Activated CD4-positive, alpha-beta T cell treated with anti-CD3 and anti-CD28 coated beads for 24 hours (primary cell): ENCODE measurements at places on chromosomes 11 and 22.
A peak's percentile ranks its signal among the peaks of the same experiment; 100 is the strongest.

GRCh38 chr11:68398995-68399851 is 61.3 kb upstream of the PPP6R3 start:
- no peak for DNase-seq

DNA sequence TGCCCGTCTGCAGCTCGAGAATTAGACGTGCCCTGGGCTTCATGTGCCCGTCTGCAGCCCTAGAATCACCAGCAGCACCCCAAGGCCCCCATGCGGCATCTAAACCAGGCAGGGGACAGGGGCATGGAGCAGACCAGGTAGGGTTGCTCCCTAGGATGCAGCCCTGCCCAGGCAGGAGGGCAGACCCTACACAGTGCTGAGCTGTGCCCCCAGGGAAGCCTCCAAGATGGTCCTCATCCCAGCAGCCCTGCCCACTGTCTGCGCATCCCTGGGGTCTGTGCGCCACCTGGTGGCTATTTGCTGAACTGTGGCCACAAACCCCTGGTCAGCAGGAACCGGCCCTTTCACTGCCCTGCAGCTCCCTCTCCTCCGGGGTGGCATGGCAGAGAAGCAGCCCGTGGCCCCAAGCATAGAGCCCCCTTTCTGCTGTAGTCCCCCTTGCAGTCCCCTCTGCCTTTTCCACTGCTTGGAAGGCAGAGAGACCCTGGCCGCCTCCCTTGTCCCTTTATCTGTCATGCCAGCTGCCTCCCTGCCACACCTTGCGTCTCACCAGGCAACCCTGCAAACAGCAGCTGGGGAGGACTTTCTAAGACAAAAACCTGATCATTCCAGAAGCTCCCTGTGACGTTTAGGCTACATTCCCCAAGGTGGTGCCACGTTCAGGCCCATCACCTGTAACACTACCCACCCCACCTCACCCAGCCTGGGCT is 86.6 kb downstream of the KCNQ1 start:
- DNase-seq, result peak; percentile 58

DNA sequence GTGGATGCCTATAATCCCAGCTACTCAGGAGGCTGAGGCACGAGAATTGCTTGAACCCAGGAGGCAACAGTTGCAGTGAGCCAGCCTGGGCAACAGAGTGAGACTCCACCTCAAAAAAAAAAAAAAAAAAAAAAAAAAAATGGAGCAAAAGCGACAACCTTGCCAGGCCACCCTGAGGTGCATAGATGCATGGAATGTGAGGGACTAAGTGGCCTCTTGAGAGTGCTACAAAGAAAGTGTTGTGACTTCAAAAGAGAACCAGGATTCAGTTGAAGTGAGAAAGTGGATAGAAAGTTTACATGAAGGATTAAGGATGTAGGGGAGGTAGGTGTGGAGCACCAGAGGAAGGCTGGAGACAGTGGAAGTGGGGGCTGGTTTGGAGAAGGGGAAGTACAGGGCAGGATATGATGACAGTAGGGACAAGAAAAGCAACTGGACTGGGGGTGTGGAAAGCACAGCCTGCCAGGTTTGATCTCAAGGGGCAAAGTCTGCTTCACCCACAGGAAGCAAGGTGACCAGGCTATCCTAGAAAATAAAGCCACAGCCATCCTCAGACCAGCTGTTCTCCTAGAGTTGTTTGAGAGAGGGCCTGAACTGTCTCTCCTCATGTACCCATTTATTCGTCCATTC is 36.0 kb upstream of the OLFML1 start:
- no peak for DNase-seq

GRCh38 chr11:100978442-100978841 is 151.2 kb downstream of the PGR start:
- no peak for DNase-seq

DNA sequence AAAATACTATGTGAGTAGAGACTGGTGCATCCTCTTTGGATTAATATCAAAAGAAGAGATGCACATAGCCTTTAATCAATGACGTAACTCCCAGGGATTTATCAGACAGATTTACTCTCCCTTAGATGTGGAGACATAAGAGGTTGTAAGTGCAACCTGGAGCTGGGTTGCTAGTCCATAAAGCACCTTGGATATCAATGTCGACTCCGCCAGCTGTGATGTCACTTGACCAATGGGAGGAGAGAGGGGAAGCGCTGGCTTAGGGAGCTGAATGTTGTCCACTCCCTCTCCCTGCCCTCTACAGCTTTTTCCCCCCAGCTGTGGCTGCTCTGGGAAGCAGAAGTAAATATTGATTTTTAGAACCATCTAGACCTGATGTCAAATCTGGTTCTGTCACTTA is 28.9 kb upstream of the TMEM86A start:
- no peak for DNase-seq

DNA sequence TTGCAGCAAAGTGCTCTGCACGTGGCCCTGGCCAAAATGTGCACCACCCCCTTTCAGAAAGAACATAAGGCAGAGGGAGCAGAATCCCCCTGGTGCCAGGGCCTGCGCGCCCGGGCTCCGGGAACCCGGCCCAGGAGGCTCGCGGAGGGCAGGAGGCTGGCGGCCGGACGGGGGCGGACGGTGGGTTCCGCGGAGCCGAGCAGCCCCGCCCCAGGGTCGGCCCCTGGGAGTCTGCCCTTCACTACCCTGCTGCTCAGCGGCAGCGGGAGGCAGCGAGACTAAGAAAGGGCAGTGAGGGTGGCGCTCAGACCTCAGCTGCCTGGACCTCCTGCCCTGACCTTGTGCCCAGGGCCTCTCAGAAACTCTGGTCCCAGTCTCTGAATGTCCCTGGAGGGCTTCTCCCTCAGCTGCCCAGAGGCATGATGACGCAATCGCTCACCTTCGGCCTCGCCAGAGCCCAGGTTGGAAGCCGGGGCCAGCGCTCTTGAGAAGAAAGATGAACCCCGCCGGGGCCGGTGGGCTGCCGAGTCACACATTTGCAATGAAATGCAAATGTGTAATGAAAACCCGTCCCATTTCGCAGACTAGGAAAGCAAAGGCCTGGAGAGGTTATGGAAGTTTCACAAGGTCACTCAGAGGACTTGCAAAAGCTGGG is 1.1 kb upstream of the CLMP start:
- no peak for DNase-seq

DNA sequence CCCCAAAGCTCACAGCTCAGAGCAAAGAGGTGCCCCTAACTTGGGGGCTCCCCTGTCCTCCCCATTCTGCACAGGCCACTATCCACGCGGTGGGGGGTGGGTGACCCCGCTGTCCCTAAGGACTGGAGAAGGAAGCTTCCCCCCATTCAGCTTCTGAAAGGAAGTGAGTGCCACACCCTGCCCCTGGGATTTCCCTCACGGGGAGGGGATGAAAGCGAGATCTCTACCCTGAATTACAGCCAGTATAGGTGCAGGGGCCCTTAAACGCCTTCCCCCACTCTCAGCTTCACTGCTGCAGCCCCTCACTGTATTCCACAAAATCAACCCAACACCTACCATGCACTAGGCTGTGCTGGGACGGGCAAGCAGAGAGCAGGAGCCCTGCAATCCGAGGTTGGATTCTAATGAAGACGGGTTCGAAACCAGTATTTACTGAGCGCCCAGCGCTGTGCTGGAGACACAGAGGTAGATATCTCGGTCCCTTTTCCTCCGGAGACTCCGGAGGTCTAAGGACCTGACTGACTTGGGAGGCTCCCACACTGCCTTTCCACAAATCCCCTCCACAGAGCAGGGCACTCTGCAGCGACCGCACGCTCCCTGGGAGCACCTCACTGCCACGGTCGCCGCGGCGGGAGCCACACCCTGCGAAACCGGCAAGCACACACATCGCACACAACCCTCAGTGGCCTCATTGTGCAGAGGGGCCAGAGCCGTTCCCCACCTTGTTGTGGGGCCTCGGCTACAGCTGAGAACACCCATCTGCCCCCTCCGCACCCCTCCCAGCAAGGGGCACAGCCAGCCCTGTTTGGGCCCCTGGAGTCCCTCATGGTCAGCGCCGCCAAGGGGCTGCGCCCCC is 1.8 kb downstream of the AHNAK start:
- no peak for DNase-seq

DNA sequence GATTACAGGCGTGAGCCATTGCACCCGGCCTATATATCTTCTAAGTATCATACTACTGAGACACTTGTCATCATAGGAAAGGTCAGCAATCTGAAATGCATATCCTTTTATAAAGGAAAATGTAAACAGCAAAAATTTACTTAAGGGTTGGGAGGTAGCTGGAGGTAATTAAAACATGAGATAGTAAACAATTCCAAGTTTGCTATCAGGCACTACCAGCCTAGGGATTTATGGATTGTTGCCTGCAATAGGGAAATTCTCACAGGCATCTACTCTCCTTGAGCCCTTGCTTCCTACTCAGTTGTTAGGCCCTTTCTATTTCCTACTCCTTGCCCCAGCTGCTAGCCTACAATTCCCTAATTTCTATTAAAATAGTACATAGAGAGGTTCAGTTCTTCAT is 16.1 kb downstream of the PGR start:
- no peak for DNase-seq

GRCh38 chr11:123479048-123479837 is 49.2 kb downstream of the GRAMD1B start:
- no peak for DNase-seq

GRCh38 chr11:121574801-121575200 is 122.0 kb upstream of the SORL1-AS1 start:
- DNase-seq, result no peak

DNA sequence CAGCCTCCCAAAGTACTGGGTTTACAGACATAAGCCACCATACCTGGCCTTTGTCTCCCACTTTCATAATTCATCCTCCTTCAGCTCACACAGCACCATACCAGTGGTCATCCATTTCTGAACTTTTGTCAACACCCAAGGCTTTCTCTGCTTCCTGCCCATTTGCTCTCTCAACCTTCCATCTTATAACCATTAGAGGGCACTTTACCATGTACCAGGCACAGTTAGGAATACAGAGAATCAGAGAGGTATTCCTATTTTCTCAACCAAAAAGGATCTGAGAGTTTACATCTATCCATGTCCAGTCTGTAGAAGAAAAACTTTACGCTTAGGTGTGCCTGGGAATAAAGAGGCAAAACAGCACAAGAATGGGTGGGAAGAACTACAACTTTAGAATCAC is 397.6 kb downstream of the BUD13 start:
- no peak for DNase-seq

DNA sequence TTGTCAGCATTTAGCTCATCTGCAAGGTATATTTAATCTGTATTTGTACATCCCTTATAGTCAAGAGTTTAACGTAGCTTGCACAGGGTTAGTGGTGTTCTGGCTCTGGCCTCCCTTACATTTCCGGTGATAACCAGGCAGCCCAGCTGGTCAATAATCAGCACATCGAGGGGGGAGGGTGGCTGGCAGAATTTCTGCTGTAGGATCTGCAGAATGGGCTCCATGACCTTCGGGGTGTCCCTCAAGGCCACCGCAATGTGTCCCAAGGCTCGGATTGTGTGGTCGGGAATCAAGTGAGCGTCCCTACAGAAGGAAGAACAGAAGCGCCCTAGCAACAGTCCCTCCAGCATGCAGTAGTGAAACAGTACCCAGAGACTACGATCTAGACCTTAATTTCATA is 25.1 kb downstream of the SERPIND1 start:
- DNase-seq, result no peak

GRCh38 chr11:67367761-67368227 is 5.6 kb downstream of the CLCF1 start:
- DNase-seq, result no peak

GRCh38 chr11:8794677-8795103 is 112.1 kb downstream of the RPL27A start:
- no peak for DNase-seq

GRCh38 chr22:40739721-40740120 is 60.4 kb downstream of the MCHR1 start:
- DNase-seq, result no peak

GRCh38 chr11:91124363-91124762 is 901.5 kb upstream of the CHORDC1 start:
- no peak for DNase-seq

DNA sequence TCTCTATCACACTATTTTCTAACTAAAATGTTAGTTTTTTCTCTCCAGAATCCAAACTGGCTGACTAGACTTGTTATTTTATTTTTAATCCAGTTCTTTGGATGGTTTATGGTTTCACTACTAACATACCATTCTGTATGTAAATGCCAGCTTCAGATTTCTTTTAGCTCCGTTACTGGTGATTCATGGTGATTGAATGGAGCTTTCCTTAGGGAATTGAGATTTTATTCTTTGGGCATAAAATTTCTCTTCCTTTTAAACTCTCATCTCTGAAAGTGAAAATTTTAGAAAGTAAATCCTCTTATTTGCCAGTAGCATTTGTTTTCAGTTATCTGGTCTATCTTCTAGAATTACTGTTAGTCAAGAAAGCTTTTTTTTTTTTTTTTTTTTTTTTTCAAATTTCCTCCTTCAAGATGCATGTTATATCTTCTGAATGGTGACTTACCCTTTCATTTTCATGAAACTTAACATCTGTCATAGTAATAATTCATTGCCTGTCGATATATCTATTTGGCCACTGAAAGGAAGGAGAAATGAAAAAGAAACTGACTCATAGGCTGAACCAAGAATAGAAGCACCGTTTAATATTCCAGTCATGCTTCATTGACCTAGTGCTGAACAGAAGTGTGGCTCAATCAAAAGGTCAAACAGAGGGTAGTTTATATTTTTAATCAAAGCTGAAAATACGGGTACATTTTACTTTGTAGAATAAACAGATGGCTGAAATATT is 6.4 kb downstream of the ENDOD1 start:
- DNase-seq, result no peak

- peak; percentile 13 for DNase-seq
These were observed 1.1 kb upstream of the SLC35F2 start for GRCh38 chr11:107859459-107860239.

DNA sequence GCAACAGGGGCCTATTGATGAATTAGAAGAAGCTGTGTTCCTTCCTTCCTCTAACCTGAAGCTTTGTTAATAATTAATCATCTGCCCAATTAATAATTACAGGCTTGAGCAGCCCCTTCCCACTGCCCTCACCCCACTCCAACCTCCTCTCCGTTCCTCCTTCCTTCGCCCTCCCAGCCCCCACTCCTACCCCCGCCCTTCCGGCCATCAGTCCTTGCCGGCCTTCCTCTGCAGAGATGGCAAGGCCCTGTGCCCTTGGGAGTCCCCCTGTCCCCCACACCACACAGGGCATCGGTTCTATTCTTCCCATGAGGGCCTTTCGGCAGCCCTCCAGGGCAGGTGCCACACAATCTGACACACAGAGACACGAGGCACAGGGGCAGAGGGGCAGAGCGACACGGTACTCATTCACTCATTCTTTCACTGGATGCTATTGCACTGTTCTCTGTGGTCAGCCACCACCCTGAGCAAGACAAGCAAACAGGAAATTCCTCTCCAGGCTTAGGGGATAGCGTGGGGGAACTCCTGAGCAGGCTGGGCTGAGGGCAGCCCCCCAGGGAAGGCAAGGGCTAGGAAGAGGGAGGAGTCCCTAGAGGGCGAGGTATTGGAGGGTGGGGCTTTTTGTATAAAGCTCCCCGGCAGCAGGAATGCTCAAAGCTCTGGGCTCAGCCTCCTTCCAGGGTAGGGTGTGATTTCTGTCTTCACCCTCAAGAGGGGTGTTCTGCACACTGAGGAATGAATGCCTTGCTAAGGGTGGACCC is 14.7 kb downstream of the MGAT3 start:
- DNase-seq, result no peak

GRCh38 chr11:34915136-34916014 is 804 bp downstream of the APIP start:
- no peak for DNase-seq

- DNase-seq, result no peak
These were observed 251.8 kb upstream of the BLID start for GRCh38 chr11:122367809-122368231.

GRCh38 chr11:2447253-2447950 is 2.6 kb downstream of the KCNQ1 start:
- DNase-seq, result no peak
